ENCODE measurements at places on chromosomes 2 and 18. TPM values are rescaled to one million over a fixed set of nuclear protein-coding genes. Genes with fewer than 3 reads are reported as not detected.

The EPAS1 gene
- 69.0 TPM for total RNA-seq

The ONECUT2 gene
- 0.14 TPM for total RNA-seq

The ALKAL2 gene
- 11.2 TPM for total RNA-seq

The KCNS3 gene
- 112 TPM for total RNA-seq

The ARHGAP25 gene
- total RNA-seq: 0.29 TPM

The SCG2 gene
- 1.2 TPM for total RNA-seq

The RTP5 gene
- total RNA-seq: not detected

The HRH4 gene
- total RNA-seq: not detected

The ROCK1 gene
- 150 TPM for total RNA-seq

The DTNA gene
- 41.9 TPM for total RNA-seq

The GALNT13 gene
- total RNA-seq: 0.72 TPM

The SRD5A2 gene
- total RNA-seq: not detected

The ESPNL gene
- total RNA-seq: not detected

The MYO7B gene
- total RNA-seq: 2.8 TPM

The PFN4 gene
- total RNA-seq: not detected

The PAX8 gene
- total RNA-seq: 4.0 TPM

The ABCG5 gene
- not detected for total RNA-seq

The DES gene
- 1,198 TPM for total RNA-seq

The CASP8 gene
- 10.1 TPM for total RNA-seq

Data from stomach (tissue), 19 donors.